ENCODE measurements at places on chromosomes 3 and 15.

- no peak for DNase-seq
These were observed 147.7 kb downstream of the UACA start for GRCh38 chr15:70615435-70616310.

DNA sequence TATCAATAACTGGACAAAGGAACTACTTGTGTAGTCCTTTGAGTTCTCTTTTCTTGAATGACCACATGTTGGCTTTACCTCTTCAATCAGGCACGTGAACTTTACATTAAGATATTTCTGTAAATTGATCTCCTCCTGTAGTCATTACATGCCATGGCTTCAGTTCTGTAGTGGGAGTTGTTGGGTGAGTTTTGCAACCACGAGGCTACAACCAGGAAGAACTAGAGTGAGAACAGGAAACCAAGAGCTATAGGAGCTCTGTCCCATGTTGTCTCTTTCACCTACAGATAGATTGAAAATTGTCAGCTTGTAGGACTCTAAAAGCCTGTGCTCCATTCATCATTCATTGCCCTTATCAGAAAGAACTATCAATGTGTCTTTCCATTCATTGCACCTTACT lies 2.0 kb downstream of the RSRC1 start:
- no peak for DNase-seq

- no peak for DNase-seq
These were observed 24.2 kb downstream of the SOX2 start for GRCh38 chr3:181735911-181736310.

DNA sequence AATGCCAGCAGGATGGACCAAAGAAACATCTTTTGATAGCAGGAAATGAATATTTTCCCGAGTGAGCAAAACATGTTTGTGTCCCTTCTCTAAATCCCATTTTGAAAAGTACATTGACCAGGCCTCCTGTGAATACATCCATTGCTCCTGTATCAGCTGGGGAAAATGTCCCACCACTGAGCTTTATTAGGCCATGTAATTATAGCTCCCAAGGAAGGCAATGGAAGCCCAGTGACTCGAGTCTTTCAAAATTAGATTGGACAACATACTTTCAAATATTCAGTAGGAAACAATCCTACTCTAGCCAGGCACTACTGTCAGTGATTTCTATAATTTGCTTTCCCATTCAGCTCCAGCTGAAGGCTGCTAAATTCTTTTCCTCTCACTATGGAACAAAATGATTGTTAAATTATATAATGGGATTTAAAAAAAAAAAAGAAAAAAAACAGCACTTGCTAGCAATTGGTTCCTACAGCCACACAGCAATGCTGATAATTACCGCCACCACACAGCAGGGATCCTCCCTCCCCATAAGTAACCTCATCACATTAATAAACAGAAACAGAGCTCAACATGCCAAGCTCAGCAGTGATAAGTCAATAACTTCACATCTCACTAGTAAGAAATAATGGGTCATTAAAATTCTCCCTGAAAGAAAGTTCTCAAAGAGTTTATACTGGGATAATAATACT lies 172.4 kb upstream of the SLC2A2 start:
- no peak for DNase-seq

GRCh38 chr15:81450721-81451120 lies 76.7 kb upstream of the TMC3 start:
- no peak for DNase-seq

Data from H54 (cell line).